ENCODE measurements at places on chromosomes 4 and X.
A peak's percentile ranks its signal among the peaks of the same experiment; 100 is the strongest.

- DNase-seq = no peak
These were observed 56.7 kb upstream of the RASSF6 start for GRCh38 chr4:73676861-73677323.

GRCh38 chr4:152700151-152700550 lies 20.4 kb upstream of the TMEM154 start:
- no peak for DNase-seq

DNA sequence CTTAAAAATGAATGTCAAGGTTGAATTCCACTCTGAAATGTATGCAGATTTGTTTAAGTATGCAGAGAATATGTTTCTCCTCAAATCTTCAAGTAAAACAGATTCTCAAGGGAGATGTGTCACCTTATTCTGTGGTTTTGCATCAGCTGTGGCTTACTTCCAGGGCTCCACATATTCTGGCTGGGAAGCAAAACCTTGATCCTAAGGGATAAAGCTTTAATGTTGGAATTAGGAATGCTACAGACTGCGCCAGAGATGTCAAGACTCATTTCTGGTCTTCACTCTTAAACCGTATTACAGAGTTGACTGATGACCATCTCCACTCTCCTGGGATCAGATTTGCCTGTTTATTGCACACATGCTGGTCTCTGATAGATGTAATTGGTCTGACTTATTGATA lies 143.9 kb upstream of the DIPK2B start:
- DNase-seq = no peak

DNA sequence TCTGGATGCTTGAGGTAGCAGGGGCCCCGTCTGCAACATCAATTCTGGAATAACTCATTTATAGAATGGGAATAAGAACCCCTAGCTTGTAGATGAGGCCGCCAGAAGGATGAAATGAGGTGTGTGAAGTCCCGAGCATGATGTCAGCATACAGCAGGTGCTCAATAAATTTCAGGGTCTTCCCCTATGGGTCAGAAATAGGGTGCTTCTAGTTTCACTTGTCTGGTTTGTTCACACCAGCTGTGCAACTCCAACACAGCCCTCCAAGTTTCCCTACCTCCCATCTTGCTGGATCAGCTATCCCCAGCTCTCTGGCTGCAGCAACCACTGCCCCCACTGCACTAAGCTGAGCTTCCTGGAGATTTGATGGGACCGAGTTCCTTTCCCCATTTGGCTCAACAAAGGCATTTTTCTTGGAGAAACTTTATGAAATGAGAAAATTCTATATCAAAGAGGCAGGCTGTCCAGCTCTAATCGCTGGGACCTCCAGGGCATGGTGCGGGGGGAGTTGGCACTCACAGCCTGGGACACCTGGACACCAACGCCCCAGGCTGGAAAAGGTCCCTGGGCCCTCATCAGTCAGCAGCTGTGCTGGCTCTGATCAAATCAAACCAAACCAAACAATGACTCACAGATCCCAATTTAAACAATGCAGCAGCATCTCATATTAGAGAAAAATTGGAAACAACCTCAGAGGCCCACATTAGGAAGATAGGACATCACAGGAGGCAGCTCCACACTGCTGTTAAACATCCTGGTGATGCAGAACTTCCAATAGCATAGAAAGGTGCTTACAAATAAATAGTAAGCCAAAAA lies 13.3 kb downstream of the SLC2A9 start:
- no peak for DNase-seq

DNA sequence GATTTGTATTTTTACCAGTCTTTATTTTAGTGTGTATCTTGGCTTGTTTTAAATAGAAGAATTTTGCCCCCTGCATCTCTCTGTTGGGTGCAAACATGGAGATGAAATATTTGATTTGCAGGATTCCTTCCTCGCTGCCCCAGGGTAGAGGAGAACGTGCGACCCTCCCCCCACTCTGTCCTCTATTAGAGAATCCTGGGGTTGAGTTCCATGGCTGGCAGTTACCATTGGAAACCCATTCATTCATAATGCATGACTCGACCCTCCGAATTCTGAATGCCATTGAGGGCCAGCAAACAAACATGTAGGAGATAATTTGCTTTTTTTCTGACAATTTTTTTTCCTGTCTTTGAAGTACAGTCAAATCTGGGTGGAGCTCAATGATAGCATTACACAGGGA lies 53.7 kb downstream of the TRIM2 start:
- no peak for DNase-seq

DNA sequence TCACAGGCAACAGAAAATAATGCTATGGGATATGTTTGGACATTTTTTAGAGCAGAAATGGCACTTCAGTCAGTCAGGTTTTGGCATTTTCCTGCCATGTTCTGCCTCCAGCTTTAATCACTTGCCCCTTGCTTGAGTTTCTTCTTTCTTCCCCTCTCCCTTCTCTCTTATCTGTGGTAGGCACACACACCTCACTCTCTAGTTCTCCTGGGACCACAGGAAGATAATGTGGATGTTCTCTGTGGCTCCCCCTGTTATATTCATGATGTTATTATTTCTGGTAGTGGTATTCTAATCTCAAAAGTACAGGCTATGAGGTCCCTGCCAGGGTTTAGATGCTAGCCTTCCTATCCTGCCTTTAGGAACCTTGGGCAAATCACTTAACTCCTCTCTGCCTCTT lies 5.2 kb downstream of the HADH start:
- DNase-seq = no peak

GRCh38 chr4:85302193-85302736 lies 172.7 kb upstream of the ARHGAP24 start:
- no peak for DNase-seq

DNA sequence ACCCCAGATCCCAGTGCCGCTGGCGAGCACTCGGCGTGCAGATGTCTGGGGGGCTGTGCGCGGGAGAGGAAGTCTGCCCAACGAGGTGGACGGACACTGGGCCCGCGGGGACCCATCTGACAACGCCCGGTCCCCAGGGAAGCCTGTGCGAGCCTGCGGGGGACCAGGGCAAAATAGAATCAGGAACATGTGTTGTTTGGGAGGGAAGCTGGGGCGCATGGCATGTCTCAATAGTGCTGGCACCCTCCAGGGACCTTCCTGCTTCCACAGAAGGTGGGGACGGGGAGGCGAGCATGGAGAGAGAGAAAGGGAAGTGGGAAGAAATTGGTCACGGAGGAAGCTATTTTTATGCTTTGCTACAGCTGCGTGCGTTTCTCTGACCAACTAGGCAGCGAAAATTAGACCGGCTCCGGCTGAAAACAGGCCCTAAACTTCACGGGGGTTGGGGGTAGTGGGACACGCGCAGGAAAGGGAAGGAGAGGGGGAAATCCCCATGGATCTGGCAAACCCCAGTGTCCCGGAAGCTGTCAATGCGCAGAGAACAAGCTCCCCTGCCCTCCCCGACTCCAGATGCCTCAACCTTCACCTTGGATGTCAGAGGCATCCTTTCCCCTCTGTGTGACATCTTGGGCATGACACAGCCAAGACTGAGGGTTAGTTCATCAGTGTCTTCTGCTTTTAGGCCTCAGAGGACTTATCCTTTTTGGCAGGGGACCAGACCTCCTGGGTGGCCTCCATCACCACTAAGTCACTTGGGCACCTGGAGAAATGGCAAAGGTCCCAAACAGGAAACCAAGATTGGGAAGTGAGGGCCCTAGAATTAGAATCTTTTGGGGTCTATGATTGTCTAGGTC lies 169.8 kb upstream of the BCOR start:
- no peak for DNase-seq

DNA sequence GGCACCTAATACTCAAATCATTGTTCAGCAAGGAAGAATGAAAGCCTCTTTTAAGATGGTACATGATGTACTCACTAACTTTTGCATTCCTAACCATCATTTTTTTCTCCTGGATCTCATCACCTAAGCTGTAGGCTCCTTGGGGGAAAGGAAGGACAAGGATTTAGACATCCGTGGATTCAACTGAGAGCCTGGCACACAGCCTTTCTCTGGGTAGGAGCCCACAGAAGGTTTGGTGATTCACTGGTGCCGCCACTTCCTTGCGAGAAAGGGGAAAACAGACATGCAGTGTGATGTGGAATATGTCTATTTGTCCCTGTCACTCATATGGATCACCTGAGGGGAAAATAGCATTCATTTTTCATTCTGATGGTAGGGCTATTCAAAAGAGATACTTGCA lies 147.3 kb downstream of the PCDH7 start:
- DNase-seq = peak; percentile 74

GRCh38 chr4:76545226-76545884 lies 110.3 kb downstream of the SHROOM3 start:
- DNase-seq = no peak

DNA sequence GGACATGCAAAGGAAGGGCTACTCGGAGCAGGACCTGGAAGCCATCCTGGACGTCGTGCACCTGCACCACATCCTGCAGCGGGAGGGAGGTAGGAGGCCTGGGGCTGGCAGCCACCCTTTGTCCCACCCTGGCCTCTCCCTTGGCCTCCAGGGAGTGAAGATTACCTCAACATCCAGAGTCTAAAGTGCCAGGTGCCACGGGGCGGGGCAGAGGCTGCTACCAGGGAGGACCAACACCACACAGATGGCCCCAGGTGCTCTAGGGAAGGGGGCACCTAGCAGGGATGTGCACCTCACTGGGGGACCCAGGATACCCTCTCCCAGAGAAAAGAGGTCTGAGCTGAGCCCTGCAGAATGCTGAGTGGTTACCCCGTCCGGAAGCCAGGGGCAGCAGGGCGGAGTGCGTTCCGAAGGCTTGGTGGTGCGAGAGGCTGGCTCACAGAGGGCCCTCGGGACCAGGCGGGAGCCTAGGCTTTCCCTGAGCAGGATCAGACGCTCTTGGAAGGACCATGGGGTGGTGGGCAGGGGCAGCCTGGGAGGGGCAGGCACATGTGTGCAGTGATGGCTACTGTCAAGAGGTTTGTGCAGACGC lies 16.1 kb downstream of the ABCD1 start:
- DNase-seq = no peak

- peak; percentile 58 for DNase-seq
These were observed 2183.9 kb upstream of the TENM3 start for GRCh38 chr4:180059216-180059881.

- no peak for DNase-seq
These were observed 426.4 kb upstream of the RPS6KA3 start for GRCh38 chrX:20693078-20693477.

- DNase-seq = no peak
These were observed 55.6 kb downstream of the HAUS3 start for GRCh38 chr4:2186133-2186864.

DNA sequence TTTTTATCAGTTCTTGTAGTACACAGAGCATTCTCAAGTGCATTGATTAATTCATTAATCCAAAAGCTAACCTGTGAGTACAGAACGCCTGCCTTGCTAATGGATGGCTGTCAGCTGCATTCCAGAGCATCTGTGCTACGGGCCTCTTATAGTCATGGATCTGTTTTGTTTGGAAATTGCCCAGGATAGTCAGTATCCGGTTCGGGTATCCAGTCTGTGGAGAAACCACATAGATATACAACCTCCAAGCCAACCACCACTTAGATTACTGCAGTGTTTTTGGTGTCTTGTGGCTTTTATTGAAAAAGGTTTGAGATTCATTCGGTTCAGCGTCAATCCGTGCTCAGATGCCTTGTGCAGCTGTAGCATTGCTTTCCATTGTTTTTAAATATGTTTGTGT lies 4.0 kb downstream of the LAP3 start:
- no peak for DNase-seq

- DNase-seq = no peak
These were observed 33.8 kb downstream of the RBBP7 start for GRCh38 chrX:16836371-16836770.

GRCh38 chr4:3799496-3799895 lies 33.3 kb downstream of the ADRA2C start:
- no peak for DNase-seq

DNA sequence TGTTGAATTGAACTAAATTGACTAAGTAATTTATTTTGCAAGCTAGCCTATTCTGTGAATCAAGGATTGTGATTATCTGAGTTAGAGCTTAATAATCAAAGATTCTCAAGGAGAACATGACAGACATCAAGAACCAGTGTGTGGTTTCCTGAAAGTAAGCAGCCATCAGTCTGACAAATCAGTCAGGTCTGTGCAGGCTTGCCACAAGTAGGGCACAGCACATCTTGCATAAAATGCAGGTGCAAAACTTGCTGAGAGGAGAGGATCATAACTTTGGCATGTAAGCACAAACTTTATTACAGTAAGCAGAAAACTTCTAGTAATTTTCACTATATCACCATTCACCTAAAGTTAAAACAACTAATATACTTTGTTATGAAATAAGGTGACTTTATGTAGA lies 22.5 kb downstream of the FAM241A start:
- no peak for DNase-seq

DNA sequence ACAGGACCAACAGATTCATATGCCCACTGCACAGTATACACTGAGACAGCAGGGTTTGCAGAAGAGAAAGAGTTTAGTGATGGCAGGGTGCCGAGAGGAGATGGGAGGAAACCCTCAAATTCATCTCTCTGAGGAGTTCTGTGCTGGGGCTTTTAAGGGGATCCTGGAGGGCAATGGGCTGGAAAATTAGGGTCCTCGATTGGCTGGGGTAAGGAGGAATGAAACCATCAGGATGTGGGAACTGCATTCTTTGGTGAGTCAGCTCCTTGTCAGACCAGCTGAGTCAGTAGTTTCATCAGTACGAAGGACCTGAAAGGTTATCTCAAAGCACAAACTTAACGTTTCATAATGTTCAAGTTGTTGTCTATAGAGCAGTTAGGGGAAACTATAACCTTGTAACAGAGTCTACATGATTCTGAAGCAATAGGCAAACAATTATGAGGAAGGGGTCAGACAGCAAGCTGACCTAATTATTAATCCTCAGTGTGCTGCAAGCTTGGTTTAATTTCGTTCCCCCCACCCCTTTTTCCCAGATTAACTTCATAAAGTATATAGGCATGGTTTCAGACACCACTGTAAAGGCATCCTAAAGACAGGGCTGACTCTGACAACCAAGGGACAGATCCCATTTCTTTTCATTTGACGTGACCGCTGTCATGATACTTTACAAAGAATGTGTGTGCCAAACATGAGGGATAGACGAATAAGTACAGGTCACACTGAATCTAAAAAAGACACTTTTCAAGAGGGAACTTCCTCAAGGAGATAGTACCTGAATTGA lies 1.5 kb upstream of the MSMO1 start:
- DNase-seq = no peak

GRCh38 chr4:99185581-99185980 lies 33.5 kb downstream of the ADH6 start:
- no peak for DNase-seq
